ENCODE measurements at places on chromosomes 3 and 15.

DNA sequence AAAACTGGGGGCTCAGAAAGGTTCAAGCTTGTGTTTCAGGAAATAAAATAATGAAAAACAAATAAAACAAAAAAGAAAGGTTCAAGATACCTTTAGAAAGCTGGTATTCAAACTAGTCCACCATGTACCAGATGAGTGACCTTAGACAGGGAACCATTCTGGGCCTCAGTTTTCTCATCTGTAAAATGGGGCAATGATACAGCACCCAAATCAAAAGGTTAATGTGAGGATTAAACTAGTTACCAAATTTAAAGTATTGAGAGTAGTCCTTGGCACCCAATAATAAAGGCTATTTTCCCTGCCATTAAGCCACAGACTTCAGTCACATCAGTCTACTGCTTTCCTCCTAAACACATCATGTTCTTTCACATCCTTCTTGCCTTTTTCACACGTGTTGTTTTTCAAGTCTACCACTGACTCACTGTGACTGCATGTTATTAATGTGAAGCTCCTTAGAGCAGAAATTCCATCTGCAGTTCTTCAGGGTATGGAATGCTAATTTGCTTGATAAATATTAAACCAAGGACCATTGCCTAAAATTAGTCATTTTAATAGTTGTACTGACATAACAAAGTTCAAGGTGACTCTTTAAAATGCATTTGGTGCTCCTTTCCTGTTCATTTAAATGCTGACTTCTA is 19.9 kb downstream of the TAMM41 start:
- DNase-seq: no peak

GRCh38 chr3:71416876-71417275 is 166.7 kb downstream of the FOXP1 start:
- no peak for DNase-seq

GRCh38 chr15:81516012-81516411 is 142.0 kb upstream of the TMC3 start:
- no peak for DNase-seq

GRCh38 chr3:58464866-58465265 is 27.0 kb upstream of the KCTD6 start:
- no peak for DNase-seq

GRCh38 chr15:83855956-83856355 is 202.0 kb downstream of the ADAMTSL3 start:
- no peak for DNase-seq

GRCh38 chr3:13288732-13289718 is 131.1 kb downstream of the NUP210 start:
- no peak for DNase-seq

GRCh38 chr3:183827809-183828537 is 2.6 kb upstream of the MAP6D1 start:
- no peak for DNase-seq

DNA sequence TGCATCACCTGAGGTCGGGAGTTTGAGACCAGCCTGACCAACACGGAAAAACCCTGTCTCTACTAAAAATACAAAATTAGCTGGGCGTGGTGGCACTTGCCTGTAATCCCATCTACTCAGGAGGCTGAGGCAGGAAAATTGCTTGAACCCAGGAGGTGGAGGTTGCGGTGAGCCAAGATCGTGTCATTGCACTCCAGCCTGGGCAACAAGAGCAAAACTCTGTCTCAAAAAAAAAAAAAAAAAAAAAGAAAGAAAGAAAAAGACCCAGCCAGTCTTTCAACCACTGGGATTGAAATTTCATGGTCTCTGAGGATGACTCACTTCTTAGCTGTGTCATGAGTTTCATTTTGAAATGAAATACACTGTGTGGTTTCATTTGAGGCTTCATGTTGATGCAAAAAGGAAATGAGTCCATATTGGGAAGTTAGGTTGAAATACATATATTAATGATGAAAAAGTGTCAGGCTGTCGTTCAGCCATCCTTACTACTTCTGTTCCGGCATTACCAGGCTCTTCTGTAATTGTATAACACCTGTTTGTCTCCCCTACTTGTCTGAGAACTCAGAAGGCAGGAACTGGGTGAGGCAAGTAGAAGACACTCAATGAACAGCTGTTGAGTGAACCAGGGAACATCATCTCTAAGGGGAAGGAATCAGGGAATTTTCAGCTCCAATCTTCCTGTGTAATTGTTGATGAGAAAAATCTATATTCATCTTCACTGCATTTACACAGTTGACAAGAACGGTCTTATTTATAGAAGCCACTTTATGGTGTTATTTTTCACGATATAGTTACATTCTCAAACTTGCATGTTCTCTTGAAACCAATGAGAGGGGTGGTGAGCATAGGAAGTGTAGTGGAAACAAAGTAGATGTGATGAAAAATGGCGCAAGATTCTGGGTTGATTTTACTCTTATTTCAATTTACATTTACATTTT is 87.4 kb downstream of the NFKBIZ start:
- DNase-seq: peak; percentile 77

DNA sequence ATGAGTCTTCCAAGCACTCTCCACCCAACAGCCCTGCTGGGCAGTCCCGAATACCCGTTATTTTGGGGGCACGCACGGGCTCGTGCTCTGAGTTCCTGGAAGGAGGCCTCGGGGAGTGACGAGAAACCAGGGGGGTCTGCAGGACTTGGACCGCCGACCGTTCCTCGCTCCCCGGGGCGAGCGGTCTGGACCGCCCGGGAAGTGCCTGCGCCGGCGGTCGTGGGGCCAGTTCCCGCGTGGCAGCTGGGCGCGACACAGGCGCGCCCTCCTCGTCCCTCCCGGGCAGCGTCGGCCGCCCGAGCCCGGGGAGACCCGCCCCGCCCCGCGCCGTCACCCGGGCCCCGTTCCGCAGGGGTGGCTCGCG is 387 bp downstream of the GNB4 start:
- no peak for DNase-seq

DNA sequence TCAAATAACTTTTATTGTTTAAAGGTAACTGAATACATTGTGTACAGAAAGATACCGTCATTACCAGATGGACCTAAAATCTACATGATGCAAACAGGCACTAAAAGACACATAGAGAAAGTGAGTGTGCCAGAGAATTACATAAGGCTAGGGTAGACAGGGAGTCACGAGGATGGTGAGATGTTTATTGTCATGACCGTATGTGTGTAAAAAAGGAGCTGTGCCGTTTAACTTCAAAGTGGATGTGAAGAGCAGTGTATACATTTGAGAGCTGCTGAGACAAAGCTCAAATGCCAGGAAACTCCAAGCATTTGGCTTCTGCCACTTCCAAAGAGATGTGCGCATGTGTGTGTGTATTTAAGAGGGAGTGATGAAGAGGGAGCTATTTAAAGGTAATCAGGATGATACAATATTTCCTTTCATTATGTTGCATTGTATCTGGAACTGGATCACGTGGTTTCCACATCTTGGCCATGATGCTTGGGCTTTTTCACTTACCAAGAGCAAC is 51.4 kb upstream of the IGF1R start:
- DNase-seq: no peak

GRCh38 chr3:189677667-189678066 is 46.5 kb downstream of the TP63 start:
- DNase-seq: no peak

- DNase-seq: no peak
Measured at GRCh38 chr15:84836844-84837243, 19.7 kb downstream of the ALPK3 start.

DNA sequence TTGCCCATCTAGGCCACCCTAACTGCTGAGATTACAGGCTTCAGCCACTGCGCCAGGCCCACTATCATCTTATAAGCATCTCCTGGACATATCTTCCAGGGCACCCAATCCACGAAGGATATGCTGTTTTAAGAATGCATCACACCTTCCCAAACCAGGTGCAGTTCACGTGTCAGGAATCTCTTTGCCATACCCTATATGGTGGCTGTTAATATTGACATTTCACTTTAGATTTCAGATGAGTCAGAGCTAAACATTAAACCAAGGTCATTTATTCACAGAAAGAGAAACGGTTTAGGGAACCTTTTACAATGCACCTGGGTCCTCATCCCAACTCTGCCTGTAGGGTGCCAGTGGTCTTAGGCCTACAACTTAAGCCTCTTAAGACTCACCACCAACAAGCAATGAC is 85.7 kb downstream of the TBL1XR1 start:
- no peak for DNase-seq

- DNase-seq: no peak
Measured at GRCh38 chr3:131162516-131162915, 135.8 kb downstream of the NEK11 start.

- DNase-seq: no peak
Measured at GRCh38 chr3:126888186-126888760, 94.6 kb upstream of the PLXNA1 start.

DNA sequence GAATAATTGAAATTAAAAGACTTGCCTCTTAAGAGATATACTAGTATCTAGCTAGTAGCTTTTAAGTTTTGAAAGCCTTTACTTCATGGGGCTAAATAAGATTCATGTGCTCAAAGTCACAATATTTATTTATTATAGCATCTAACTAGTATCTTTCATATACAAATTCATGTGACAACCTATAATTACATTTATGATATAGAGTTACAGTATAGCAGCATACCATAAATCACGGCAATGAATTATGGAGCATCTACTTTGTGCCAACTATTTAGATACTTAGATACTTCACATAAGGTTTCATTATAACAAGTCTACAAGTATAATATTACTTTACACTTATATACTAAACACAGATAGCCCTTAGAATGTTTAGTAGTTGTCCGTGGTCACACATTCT is 229.4 kb downstream of the TPRG1 start:
- no peak for DNase-seq

DNA sequence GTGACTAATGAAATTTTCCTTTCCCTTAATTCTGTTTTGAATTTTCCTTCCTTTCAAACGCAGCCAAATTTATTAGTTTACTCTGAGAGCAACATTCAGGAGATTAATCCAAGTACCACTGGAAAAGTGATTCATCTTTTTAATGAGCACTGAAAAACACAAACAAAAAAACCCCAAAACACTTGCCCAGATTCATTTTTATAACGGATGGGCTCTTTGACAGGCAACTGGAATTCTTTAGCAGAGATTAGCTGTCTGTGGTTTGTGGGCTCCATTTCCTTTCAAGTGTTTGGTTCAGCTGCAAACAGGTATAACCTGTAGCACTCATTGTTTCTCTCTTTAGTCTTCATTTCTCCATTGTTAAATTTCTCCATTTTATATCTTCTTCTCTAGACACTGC is 3.1 kb upstream of the POLR2M start:
- DNase-seq: peak; percentile 47

DNA sequence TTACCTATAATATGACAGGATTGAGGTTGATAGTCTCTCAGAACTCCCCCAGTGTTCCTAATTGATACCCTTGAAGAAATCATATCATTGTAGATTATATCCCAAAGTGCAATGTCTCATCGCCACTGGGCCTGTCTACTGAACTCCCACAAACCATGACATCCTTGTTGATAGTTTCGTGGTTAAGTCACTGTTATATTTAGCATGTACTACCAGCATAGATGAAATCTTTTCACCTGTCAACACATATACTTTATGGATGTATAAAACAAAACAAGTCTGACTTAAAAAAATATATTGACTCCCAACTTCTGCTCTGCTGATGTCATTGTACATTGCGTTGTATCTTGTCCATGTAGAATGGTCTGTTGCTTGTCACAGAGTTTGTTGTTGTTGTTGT is 128.1 kb downstream of the IQCH start:
- DNase-seq: no peak

- no peak for DNase-seq
Measured at GRCh38 chr15:90512276-90512675, 17.4 kb upstream of the CRTC3 start.

DNA sequence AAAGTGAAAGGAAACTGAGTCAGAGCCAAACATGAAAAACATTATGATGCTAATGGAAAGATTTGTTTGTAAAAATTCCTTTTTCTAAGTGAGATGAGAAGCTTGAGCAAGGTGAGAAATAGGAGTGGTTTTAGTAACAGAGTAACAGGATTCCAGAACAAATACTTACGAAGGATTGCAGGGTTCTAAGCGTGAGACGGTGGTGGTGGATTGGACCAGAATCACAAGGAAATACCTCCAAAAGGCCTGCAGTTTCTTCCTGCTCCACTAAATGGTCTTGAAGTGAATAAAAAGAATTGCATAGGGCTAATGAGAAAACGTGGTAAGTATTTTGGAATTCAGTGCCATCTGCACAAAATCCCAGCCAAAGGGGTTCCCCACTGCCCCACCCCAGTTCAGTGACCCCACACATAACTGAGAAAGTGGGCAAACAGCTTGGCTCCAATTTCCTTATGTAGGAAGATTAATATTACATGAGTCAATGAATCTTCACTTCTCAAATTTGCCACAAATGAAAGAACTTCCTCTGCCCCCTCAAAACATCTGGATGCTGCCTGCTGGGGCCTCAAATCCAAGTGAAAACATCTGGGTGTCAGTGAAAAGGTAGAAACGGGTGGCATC is 283.8 kb upstream of the NR2F2 start:
- DNase-seq: no peak

DNA sequence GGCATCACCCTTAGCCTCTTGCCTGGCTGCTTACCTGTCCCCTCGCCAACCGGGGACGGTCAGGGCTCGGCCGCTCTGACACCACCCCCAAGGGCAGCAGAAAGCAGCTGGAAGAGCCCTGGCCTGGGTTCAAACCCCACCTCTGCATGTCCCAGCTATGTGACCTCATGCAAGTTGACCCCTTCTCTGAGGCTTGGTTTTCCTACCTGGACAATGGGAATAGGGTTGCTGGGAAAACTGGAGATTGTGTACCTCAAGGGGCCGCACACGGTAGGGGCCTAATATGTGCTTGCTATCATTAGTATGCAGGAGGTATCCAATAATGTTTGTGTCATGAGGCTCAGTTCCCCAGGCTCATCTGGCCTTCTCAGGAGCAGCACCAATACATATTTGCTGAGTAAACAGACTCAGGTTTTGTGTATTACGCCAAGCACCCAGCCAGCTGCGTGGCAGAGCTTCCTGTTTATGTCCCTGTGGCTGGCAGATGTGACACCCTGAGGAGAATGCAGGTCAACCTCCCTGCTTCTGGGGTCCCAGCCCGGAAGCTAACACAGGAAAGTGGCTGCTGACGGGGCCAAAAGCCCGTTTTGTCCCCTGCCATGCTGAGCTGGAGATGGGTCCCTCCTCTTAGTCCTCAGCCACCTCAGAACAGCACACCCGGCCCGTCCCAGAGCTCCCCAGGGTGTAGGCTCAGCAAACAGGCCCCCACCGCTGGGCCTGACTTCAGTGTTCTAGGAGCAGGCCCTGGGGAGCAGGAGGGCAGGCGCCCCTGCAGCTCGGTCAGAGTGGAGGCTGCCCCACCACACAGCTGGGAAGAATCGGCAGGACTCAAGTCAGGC is 29.7 kb downstream of the PLXND1 start:
- DNase-seq: no peak

- no peak for DNase-seq
Measured at GRCh38 chr3:173770011-173770410, 372.5 kb downstream of the NLGN1 start.
